IMR-90 (cell line): ENCODE measurements at places on chromosomes 1 and 21. TPM values are rescaled to one million over a fixed set of nuclear protein-coding genes. Genes with fewer than 3 reads are reported as not detected.

- DNase-seq, result no peak
Measured at GRCh38 chr21:14243461-14243860, 27.5 kb downstream of the RBM11 start.

GRCh38 chr1:241263346-241263745 lies 93.7 kb downstream of the RGS7 start:
- DNase-seq, result no peak

GRCh38 chr1:117007719-117008013 lies 6.1 kb downstream of the CD101 start:
- DNase-seq, result no peak

- DNase-seq, result no peak
Measured at GRCh38 chr1:30028939-30029338, 694.4 kb downstream of the MATN1 start.

DNA sequence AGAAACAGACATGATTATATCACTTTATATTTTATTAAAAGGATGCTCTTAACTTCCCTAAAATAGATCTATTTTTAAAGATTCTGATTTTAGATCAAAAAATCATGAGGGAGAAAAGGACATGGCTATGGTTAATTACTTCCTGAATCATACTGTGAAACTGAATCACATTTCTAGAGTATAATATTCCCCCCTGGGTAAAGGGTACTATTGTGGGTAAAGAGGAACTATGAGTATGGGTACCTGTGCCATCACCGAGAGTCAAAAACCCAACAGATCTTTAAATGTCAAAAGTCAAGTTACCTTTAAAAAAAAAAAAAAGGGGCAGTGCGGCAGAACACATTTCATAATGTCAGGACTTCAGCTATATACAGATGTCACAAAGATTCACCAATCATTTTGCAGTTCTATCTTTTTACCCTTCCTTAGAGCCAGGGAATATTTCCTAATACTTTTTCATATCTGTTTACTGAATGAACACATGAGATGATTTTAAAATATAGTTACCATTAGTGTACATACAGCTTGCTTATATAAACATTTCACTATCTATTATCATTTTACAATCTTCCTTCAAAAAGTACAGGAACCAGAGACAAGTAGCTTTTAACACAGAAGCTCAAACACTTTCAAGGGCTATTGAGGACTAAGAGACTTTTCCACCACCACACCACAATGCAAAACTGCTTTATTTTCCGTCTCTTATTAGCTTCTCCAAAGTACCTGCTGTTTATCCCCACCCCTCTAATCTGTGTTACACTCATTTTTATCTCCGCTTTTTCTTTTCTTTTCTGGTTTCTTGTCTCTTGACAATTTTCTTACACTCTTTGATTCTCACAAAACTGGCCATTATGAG lies 45.0 kb downstream of the EVI5 start:
- DNase-seq, result no peak

DNA sequence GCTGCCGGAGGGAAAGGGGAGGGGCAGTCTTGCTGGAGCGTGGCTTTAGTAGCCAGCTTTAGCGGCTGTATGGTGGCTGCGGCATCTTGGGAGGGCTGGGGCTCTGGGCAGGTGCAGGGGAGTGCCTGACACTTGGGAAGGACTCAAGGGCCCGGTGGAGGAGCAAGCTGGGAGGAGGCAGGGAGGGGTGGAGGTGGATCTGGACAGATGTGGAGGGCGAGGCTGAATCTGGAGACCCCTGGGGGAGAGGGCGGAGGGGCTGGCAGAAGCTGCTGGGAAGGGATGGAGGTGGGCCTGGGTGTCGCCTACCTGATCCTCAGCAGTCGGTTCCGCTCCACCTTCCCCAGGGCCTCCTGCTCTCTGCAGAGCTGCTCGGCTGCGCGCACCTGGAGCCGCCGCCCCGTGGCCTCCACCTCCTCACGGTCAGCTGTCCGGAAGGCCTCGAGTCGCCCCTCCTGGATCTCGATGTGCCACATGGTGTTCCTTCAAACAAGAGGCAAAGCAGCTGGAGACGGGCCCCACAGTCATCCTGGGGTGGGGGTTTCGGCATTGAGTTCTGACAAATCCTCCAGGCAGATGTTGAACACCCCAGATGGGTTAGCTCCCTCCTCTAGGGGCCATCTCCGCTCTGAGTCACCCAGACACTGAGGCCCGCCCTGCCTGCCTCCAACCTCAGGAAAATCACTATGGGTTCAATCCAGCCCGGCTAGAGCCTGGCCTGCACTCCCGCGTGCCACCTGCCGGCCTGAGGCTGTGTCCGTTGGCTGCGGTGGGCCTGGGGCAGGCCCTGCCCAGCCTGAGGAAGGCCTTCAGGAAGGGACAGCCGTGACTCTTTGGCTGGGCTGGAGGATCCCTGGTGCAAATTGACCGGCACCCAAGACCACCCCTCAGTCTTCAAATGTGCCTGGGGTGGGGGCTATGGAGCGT lies 29.6 kb downstream of the CFAP74 start:
- DNase-seq, result no peak

GRCh38 chr1:33288976-33289857 lies 31.7 kb downstream of the A3GALT2 start:
- no peak for DNase-seq

DNA sequence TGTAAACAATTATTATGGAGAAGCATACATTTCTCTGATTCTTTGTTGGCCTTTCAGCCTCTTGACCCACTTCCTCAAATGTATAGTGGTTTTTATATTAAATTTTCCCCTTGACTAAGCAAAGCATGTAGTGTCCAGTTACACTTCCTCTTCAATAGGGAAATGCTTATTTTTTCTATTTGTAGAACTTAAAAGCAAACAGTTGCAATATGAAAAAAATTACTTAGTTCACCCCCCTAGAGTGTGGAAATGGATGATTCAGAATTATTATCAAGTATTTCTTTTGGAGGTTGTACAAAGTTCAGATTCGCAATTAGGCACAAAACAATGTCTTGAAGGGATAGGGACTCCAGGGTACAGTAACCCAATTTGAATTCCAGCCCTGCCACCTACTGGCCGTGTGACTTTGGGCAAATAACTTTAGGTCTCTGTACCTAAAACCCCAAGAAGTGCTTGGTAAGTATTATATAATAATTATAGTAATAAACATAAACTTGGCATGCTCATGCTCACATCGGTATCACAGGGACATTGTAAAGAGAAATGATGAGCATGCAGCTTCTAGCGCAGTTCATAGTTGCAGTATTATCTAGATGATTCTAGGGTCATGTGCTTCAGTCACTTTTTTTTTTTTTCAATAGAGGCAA lies 28.6 kb upstream of the IFNGR2 start:
- peak; percentile 58 for DNase-seq

DNA sequence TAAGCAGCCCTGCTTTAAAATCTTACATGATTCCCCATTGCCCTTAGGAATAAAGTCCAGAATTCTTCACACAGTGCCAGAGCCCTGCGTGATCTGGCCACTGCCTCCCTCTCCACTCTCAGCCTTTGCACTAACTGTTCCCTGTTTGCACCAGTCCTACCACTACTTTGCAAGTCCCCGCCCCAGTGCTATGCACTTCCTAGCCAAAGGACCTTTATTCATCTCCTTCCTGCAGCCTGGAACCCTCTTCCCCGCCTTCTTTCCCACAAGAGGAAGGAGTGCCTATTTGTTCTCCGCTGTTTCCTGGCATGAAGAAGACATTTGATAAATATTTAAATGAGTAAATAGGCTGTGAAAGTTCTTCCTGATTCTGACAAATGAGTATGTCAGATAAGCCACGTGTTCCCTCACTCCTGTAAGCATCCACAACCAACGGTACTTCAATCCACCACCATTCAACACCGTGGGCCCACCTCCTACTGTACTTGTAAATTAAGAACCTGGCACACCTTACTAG lies 23.9 kb downstream of the CAPN8 start:
- no peak for DNase-seq

GRCh38 chr1:180773210-180773865 lies 139.4 kb upstream of the KIAA1614 start:
- DNase-seq, result peak; percentile 74

GRCh38 chr1:200075938-200076546 lies 48.5 kb downstream of the NR5A2 start:
- peak; percentile 79 for DNase-seq

DNA sequence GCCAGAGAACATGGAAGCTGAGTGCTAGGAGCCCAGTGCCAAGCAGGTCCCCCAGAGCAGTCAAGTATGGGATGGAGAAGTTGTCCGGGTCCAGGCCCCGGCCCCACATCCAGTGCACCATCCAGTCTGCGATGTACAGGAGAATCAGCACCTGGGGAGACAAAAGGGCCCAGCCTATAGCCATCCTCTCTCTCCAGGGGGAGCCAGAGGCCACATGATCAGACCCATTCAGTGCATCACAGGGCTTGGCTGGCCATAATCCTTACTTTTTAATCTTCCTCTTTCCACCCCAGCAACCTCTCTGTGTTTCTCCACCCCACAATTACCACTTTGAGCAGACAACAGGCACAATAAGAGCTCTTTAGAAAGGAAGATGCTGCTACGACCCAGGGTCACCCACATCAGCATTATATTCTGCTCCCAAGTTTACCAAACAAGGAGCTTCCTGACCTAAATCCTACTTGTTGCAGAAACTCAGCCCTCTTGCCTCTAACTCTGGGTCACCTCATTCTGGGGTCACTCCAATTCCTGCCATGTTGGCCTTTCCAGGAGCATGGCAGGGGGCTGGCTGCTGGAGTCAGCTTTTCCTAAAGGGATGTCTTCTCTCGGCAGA lies 16.4 kb upstream of the RAB29 start:
- DNase-seq, result peak; percentile 44

- peak; percentile 98 for DNase-seq
Measured at GRCh38 chr1:178238722-178239510, 145.0 kb downstream of the RASAL2 start.

- DNase-seq, result no peak
Measured at GRCh38 chr1:212640223-212640878, 31.8 kb downstream of the ATF3 start.

DNA sequence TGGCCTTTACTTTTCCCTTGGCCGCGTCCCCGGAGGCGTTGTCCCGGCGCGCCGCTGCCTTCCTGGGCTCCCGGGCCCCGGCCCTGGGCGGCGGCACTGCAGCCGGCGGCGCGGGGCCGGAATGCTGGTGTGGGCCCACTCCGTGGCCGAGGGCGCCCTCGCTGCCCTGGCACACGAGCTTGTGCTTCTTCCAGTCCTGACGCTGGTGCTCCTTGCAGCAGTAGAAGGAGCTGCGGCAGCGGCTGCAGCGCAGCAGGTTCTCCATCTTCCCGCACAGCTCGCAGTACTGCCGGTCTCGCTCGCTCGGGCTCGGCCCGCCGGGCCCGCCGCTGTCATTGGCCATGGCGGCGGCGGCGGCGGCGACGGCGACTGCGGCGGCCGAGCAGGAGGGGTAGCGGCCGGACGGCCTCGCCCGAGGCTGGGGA lies 529 bp downstream of the EGLN1 start:
- DNase-seq, result peak; percentile 43

- DNase-seq, result no peak
Measured at GRCh38 chr21:40830836-40831235, 16.1 kb downstream of the DSCAM start.

DNA sequence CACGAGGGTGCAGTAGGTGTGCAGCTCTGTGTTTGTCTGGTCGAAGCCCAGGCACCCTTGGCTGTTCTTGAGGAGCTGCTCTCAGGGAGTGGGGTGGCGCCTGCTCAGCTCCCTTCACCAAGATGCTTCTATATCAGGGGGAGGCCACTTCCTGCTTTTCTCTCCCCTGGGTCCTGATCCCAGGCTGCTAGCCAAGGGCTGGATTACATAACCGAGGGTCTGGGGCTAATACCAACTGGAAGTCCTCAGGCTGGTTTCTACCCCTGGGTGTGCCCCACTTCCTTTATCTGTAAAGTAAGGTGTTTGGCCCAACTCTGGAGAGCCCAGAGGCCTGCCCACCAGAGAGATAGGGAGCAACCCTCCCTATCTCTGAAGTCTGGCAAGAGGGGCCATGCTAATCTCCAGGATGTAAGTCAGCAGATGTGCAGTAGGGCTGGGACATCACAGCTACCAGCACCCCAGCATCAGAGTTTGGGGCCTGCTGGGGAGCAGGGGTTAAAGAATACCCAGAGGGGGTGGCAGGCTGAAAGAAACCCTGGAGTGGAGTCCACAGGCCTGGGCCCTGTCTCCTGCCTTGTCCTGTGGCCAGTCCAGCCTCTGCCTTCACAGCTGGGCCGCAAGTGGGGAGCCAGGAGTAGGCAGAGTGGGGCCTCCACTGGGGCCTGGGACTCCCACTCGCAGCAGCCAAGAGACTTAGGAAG lies 2.1 kb downstream of the SELENBP1 start:
- no peak for DNase-seq

DNA sequence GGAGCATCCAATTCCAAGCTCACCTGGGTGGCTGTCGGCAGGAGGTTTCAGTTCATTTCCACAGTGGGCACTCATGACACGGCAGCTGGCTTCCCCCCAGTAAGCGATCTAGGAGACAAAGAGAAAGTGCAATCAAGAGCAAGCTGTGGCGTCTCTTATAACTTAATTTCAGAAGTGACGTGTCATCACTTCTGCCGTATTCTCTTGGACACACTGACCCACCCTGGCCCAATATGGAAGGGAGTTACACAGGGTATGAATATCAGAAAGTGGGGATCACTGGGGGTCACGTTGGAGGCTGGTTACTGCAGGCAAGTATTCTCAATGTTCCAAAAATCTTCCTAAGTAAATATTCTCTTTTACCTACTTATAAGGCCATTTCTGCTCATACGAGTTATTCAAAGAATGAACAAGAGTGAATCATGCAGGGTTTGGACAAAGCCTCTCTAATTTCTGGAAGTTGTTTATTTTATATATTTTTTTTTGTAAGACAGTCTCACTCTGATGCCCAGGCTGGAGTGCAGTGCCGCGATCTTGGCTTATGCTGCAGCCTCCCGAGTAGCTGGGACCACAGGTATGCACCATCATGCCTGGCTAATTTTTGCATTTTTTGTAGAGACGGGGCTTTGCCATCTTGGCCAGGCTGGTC lies 46.5 kb upstream of the GREM2 start:
- peak; percentile 73 for DNase-seq

GRCh38 chr1:39139723-39140360 lies 64.7 kb upstream of the MACF1 start:
- DNase-seq, result no peak

DNA sequence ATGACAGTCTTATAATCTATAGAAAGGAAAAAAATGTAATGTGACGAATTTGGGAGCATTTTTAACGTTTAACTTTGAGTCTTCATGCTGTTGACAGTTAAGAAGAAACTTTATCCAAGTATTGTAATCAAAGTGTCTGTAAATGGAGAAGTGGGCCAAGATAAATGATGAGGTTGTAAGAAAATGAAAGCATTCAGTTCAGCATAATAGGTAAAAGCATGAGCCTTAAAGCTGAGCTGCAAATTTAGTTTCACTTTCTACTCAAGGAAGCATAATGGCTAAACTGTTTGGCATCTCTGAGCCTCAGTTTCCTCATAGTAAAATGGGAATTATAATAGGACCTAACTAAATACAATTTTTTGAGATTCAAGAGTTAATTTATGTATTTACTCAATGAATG lies 1554.8 kb downstream of the KCNT2 start:
- DNase-seq, result peak; percentile 13

PROK1 gene
- total RNA-seq, result not detected in 2 replicates

RGSL1 gene
- total RNA-seq, result not detected in 2 replicates

NEGR1 gene
- 9.1 and 13.1 TPM in 2 replicates for total RNA-seq

PRAMEF26 gene
- total RNA-seq, result not detected in 2 replicates

HRNR gene
- total RNA-seq, result not detected in 2 replicates

FMOD gene
- total RNA-seq, result 0.18 and 0.28 TPM in 2 replicates

PGLYRP3 gene
- total RNA-seq, result not detected in 2 replicates

S100A8 gene
- not detected in 2 replicates for total RNA-seq

SPOCD1 gene
- total RNA-seq, result 42.2 and 59.7 TPM in 2 replicates

LPAR3 gene
- 0.18 and 0.28 TPM in 2 replicates for total RNA-seq

MYBPH gene
- not detected in 2 replicates for total RNA-seq

PPM1J gene
- 1.4 and 1.8 TPM in 2 replicates for total RNA-seq

DAB1 gene
- 0.18 and 0.56 TPM in 2 replicates for total RNA-seq

TCHHL1 gene
- not detected in 2 replicates for total RNA-seq

HEYL gene
- total RNA-seq, result not detected in 2 replicates
